ENCODE measurements at places on chromosomes 1 and 21. TPM values are rescaled to one million over a fixed set of nuclear protein-coding genes. Genes with fewer than 3 reads are reported as not detected.

GRCh38 chr1:6984986-6985385, 199.7 kb downstream of the CAMTA1 start:
- DNase-seq: no peak

GRCh38 chr1:15723631-15724246, 12.3 kb upstream of the SLC25A34 start:
- DNase-seq: no peak

DNA sequence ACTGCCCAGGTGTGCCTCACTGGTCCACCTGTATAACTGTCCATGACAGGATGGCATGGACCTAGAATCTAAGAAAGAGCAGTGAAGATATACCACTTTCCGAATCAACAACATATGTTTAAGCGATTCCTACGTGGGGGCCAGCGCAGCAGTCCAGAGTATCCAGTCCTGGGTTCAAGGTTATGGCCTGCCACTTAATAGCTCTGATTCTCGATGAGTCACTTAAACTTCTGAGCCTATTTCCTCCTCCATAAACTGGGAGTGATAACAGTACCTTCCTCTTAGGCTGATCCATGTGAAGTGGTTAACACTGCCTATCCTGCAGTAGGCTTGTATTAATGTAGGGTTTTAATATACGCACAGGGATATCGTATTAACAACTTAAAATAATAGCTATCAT, 2.8 kb downstream of the STPG1 start:
- no peak for DNase-seq

DNA sequence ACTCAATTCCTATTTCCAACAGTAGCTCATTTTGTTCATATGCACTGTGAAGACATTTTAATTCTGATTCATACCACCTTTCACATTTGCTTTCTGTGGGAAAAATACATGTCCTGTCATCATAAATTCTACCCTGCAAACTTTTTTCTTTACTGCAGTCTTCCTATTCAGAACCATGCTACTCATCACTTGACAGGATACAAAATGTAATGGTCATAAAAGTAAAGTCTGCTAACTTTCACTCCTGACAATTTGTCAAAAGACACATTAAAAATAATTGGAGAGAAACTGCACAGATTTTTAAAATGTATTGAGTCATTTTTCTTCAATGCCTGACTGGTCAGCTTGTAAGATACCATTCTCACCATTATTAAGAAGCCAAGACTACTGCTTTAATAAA, 1817.1 kb downstream of the BRINP3 start:
- DNase-seq: no peak

DNA sequence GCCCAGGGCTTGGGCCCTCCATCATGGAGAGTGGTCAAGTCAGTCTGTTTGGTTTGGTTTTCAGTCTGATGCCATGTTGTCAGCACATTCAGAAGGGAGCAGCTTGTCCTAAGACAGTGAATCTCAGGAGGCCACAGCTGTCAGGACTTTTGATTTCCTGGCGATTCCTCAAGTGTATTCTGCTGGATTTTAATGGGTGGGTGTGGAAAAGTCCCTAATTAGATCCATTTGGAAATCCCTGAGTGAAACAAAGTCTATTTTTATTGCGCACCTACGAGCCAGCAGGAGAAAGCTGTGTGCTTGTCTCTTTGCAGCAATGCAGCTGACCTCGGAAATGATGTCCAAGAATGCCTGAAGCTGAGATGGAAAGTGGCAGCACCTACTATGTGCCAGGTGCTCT, 21.6 kb upstream of the FHAD1 start:
- DNase-seq: no peak

GRCh38 chr21:33993286-33994231, 78.0 kb upstream of the ATP5PO start:
- DNase-seq: peak; percentile 51

The PPFIA4 gene
- 0.30 TPM for polyA plus RNA-seq

The CHIA gene
- not detected for polyA plus RNA-seq

GRCh38 chr1:160131803-160132565, 16.4 kb downstream of the ATP1A2 start:
- DNase-seq: no peak

The TCHHL1 gene
- not detected for polyA plus RNA-seq

- no peak for DNase-seq
These were observed 537.4 kb upstream of the ZRANB2 start for GRCh38 chr1:71618191-71618590.

DNA sequence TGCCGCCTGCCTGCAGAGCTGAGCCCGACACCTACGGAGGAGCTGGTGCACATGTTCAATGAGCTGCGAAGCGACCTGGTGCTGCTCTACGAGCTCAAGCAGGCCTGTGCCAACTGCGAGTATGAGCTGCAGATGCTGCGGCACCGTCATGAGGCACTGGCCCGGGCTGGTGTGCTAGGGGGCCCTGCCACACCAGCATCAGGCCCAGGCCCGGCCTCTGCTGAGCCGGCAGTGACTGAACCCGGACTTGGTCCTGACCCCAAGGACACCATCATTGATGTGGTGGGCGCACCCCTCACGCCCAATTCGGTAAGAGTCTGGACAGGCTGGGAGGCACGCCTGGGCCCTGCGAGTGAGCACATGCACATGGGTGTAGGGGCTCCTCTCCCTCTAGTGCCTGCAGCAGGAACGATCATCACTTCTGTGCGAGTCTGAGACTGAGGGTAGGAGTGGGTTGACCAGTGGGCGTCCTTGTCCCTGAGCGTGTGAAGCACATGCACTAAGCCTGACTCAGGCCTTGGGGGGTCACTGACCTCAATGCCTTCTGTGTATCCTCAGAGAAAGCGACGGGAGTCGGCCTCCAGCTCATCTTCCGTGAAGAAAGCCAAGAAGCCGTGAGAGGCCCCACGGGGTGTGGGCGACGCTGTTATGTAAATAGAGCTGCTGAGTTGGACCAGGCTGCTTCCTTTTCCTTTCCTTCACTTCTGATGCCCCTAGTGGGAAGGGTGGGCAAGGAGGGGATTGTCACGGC, 6.9 kb downstream of the DMAP1 start:
- DNase-seq: no peak

DNA sequence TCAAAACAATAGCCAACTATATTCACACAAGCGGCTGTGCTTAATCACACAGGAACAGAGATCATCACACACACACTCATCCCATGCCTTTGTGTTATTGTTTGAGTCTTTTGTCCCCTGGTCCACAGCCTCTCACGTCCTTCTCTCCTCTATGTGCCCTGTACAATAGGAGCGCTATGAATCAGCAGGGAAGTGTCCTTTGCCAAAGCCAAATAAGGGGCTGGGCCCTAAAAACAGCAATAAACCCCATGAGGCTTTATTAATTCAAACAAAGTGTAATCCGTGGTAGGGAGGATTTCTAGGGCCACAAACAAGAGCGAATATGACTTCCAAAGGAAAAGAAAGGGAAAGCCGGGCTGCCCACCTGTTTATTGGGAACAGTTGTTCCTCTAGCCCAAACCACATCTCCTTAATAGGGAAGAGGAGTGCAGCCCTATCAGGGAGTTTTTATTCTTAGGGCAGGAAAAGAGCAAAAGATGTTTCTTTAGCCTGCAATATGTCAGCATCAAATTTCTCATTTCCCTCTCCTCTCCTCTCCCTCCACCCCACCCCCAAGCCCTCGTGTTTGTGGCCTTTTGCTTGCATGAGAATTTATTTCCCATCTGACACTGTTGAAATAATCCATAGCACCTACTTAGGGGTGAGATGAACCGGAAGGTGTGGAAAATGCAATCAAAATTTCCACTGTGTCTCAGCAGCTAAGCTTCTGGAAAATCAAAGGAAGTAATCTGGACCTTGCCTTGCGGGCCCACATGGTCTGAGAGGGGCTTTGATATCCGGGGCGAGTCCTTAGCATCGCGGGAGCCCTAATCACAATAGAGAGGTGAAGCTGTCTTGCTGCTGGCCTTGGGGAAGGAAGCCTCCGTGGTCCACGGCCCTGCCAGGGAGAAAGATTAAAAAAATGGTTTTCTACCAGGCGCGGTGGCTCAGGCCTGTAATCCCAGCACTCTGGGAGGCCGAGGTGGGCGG, 45.3 kb upstream of the ITPKB start:
- no peak for DNase-seq

The RNU1-4 gene
- polyA plus RNA-seq: not detected

The OR2T33 gene
- not detected for polyA plus RNA-seq

The UMODL1 gene
- 0.10 TPM for polyA plus RNA-seq

GRCh38 chr1:195236991-195237889, 1371.0 kb downstream of the KCNT2 start:
- no peak for DNase-seq

DNA sequence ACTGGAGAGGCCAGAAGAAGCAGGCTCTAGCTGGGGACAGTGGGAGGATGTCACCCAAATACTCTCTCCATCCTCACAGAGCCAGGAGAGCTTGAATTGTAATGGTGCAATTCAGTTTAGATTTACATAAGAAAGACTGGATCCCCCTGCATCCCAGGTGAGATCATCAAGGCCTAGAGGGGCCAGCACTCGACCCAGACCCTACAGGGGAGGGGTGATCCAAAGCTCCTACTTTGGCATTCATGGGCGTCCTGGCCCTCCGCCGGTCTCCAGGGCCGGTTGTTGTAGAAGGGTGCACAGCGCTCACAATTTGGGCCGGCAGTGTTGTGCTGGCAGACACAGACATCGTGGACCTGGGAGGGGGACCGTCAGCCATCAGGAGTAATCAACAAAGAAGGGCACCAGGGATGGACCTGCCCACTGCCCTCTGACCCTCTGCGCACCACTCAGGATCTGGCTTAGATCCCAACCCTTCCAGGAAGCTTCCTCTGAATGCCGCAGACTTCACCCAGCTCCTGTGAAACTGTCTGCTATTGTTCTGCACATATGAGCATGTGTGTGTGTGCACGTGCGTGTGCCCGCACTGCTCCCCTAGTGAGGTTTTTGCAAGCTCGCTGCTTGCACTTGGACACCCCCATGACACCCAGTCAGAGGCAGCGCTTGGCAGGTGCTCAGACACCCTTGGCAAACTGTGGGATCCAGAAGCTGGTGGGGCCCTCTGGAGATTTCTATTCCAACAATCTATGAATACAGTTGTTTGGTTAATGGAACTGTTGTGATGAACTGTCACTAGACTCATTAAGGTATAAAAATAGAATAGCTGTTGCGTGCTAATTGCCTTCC, 21.6 kb downstream of the LAMB3 start:
- DNase-seq: no peak

DNA sequence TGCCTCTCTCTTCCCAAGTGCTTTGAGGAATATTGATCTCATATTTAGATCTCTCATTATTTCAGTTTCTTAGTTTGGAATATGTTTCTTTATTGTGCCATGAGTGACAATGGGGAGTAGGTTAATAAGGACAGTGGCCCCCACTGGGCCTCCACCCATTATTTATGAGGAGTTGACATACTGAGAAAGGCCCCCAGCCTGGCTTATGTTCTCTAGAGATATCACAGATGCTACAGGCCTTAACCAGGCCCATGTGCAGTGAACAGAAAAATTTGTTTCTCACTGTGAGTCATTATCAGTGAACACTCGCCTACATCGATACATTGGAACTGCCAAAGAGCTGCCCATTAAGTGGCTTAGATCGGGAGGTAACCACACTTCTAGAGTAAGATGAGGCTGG, 35.7 kb upstream of the SYT6 start:
- DNase-seq: no peak

The FAM72B gene
- 0.45 TPM for polyA plus RNA-seq

DNA sequence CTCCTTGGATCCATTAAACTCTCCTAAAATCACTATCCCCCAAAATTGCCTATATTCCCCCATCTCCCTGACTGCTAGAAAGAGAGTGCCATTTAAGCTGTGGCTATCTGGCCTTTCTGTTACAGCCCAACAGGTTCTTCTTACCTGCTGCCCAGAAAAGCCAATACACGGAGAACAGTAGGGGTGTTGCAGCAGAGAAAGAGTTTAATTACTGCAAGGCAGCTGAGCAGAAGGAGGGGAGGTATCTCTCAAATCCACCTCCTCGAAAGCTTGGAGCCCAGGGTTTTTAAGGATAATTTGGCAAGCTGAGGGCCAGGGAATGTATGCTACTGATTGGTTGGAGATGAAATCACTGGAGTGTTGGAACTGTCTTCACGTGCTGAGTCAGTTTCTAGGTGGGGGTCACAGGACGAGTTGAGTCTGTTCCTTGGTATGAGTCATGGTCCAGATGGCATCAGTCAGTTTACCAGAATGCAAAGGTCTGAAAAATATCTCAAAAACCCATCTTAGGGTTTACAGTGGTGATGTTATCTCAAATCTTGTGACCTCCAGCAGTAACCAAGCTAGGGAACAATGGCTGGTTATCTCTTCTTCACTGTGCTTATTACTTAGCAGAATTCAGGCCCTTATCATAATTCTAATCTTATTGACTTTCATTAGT, 89.8 kb downstream of the SMYD3 start:
- no peak for DNase-seq

The MARK1 gene
- 0.16 TPM for polyA plus RNA-seq

The BCAN gene
- polyA plus RNA-seq: not detected

- DNase-seq: no peak
These were observed 280.7 kb downstream of the LMX1A start for GRCh38 chr1:165075725-165076370.

The OLIG2 gene
- not detected for polyA plus RNA-seq

DNA sequence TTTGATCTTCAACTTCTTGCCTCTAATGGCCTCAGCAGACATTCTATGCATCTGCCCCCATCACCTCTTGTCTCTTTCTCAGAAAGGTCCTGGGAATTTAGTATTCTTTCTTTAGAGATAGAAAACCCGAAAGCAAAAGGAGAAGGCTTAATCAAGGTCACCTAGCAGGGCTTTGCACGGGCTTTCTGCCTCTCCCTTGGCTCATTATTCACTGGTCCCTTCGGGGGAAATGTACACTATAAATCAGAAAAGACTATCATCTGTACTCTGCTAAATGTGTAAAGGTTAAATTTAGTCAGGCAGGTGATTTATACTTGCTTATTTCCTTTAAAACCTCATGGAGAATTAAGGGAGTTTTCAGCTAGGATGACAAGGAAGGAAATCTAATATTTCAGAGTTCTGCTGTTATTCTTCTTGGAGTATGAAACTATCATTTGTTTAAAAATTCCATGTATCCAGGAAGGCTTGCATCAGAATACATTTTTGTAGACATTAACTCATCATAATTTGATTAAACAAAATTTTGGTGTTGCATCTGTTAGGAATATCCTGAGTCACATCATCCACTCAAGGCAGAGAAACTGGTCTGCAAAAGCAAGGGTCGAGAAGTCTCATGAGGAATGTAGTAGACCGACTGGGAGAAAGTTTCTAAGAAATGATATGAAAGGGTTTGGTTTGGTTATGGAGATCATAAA, 124.6 kb downstream of the GABPA start:
- no peak for DNase-seq

Data from B cell (primary cell).